Neural progenitor cell (in vitro differentiated cells): ENCODE measurements at places on chromosomes 3 and 15. TPM values are rescaled to one million over a fixed set of nuclear protein-coding genes. Genes with fewer than 3 reads are reported as not detected.

Gene RTP3
- total RNA-seq: not detected in 2 replicates

Gene CAPN7
- total RNA-seq: 32.7 and 57.7 TPM in 2 replicates

Gene ISL2
- total RNA-seq: not detected in 2 replicates

Gene GOLGA8S
- total RNA-seq: not detected in 2 replicates

DNA sequence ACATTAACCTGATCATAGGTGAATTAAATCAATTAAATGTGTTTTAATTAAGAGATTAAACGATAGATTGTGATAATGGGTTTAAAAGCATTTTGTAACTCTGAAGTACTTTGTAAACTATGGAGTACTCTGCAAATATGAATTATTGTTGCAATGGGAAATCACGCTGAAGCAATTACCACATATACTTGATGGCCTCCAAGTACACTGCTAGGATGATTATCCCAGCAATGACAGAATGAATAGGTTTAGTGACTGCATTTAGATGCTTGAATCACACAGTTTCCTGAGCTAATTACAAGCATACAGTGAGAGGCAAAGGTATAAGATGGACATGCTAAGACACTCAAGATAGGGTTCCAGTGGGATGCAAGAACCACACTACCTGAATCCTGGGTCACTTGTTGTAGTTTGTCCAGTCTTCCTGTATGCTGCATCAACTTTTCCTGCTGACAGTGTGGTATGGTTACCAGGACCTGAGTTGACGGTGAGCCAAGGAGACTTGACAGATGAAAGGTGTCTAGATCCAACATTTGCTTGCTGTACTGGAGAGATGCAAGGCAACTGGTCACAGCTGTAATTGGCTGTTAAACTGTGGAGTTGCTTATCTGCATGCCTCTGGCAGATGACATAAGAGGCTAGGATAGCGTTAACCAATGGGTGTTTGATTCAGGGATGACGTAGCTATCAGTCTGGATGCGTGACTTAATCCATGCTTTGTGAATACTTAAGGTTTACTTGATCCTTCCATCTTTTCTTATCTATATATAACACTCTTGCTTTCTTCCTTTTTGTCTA is 38.0 kb downstream of the RNF13 start:
- no peak overlapping the region for H3K27ac ChIP-seq
- no peak for DNase-seq
- no peak overlapping the region for H3K4me3 ChIP-seq
- H3K4me1 ChIP-seq: no peaks in the 10 kb centered on the region
- no peaks in the 10 kb centered on the region for H3K36me3 ChIP-seq
- no peaks in the 10 kb centered on the region for H3K27me3 ChIP-seq

DNA sequence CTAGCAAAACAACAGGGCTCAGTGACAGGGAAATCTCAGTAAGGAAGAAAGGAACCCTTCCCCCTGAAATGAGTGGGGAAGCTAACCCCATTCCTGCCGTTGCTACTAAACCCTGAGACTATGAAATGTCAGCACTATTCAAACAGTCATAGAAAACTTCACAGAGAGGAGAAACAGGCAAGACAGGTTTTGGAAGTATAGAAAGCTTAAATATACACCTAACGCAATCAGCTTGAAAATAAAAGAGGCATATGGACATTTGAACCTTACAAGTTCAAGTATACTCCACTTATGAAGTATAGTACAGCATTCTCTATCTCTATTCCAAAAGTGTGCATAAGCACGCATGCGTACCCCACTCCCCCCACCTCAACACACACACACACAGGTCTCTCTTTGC is 17.6 kb upstream of the FRMD4B start:
- no peak overlapping the region for H3K27ac ChIP-seq
- DNase-seq: no peak
- H3K4me1 ChIP-seq: no peaks in the 10 kb centered on the region
- H3K4me3 ChIP-seq: no peak overlapping the region
- H3K36me3 ChIP-seq: no peaks in the 10 kb centered on the region

- H3K4me1 ChIP-seq: no peaks in the 10 kb centered on the region
- no peaks in the 10 kb centered on the region for H3K36me3 ChIP-seq
- H3K27ac ChIP-seq: no peak overlapping the region
- no peak for DNase-seq
These were observed 3.5 kb upstream of the ROPN1B start for GRCh38 chr3:125965505-125965904.

- H3K27me3 ChIP-seq: no peaks in the 10 kb centered on the region
- no peaks in the 10 kb centered on the region for H3K36me3 ChIP-seq
- H3K4me1 ChIP-seq: no peaks in the 10 kb centered on the region
- H3K4me3 ChIP-seq: no peak overlapping the region
These were observed 368.0 kb downstream of the NAALADL2 start for GRCh38 chr3:175227126-175227525.

GRCh38 chr3:49724586-49724985 is 835 bp upstream of the GMPPB start:
- no peaks in the 10 kb centered on the region for H3K36me3 ChIP-seq
- H3K4me1 ChIP-seq: peaks cover 5% of the 10 kb centered on the region
- peak overlapping the region; percentile 80 for H3K4me3 ChIP-seq
- DNase-seq: peak; percentile 29
- H3K27ac ChIP-seq: peak overlapping the region; percentile 84

GRCh38 chr15:29302871-29303270 is 33.2 kb upstream of the NSMCE3 start:
- no peak for DNase-seq
- no peak overlapping the region for H3K4me3 ChIP-seq
- H3K36me3 ChIP-seq: no peaks in the 10 kb centered on the region
- H3K4me1 ChIP-seq: no peaks in the 10 kb centered on the region

DNA sequence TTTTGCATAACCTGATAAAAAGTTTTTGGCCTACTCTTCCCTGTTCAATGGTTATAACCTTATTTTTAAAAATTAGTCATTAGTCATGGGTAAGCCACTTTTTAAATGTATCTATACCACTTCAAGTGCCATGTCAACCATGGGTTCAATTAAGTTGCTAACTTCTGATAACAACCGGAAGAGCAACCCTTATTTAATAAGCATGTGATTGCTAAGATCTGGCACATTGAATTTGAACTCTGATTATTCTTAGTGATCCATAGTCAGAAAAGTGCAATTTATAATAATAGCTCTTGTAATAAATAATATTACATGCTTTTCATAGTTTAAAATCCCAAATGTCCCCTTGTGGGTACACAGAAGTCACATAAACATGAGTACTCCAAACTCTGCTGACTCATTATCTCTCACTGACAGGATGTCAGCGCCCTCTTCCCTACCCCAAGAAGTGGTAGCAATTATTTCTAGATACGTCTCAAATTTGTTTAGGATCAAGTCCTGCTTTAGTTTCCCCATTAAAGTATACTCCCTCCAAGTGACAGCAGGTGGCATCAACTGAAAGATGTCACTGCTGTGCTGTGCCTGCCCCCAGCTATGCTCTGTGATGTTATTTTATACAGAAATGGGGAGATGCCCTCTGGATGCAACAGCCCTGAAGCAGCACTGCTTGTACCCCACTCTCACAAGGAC is 18.6 kb downstream of the SAMD7 start:
- H3K4me3 ChIP-seq: no peak overlapping the region
- no peaks in the 10 kb centered on the region for H3K27me3 ChIP-seq
- no peaks in the 10 kb centered on the region for H3K36me3 ChIP-seq
- peaks cover 8% of the 10 kb centered on the region for H3K4me1 ChIP-seq
- H3K27ac ChIP-seq: no peak overlapping the region
- DNase-seq: no peak

GRCh38 chr15:58064980-58065444 is 499 bp downstream of the ALDH1A2 start:
- DNase-seq: peak; percentile 74
- no peaks in the 10 kb centered on the region for H3K36me3 ChIP-seq
- H3K27me3 ChIP-seq: peaks cover 81% of the 10 kb centered on the region
- peaks cover 32% of the 10 kb centered on the region for H3K4me1 ChIP-seq
- no peak overlapping the region for H3K27ac ChIP-seq

DNA sequence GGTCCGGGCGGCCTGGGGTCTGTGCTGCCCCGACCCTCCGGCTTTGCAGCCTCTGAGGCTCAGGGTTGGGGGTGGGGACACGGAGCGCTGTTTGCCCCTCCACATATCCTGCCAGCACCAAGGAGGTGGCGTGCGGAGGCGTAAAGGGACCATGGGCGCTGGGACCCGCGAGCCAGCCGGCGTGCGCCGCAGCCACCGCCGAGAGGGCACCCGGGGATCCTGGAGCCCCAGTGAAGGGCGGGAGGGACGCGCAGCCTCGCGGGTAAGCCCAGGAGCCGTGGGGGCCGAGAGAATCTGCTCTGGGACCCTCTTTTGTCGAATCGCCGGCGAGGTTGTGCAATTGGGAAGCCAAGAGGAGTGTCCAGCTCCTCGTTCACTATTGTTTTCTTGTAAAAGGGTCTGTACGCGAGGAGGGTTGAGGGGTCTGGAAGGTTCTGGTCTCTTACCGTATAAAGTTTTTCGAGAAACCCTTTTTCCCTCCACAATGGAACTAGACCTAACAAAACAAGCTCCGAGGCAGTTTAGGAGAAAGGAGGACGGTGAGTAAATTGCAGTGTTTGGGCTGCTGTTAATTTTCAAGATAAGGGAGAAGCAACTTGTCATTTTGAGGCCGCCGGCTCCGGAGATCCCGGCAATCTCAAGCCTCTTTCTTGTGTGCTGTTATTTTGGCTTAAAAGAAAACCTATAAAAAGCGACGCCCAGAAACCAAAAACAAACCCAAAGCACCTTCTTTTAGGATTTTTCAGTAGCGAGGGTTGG is 29.9 kb upstream of the ST3GAL6 start:
- H3K4me1 ChIP-seq: peaks cover 11% of the 10 kb centered on the region
- H3K36me3 ChIP-seq: no peaks in the 10 kb centered on the region
- H3K4me3 ChIP-seq: peak overlapping the region; percentile 69

DNA sequence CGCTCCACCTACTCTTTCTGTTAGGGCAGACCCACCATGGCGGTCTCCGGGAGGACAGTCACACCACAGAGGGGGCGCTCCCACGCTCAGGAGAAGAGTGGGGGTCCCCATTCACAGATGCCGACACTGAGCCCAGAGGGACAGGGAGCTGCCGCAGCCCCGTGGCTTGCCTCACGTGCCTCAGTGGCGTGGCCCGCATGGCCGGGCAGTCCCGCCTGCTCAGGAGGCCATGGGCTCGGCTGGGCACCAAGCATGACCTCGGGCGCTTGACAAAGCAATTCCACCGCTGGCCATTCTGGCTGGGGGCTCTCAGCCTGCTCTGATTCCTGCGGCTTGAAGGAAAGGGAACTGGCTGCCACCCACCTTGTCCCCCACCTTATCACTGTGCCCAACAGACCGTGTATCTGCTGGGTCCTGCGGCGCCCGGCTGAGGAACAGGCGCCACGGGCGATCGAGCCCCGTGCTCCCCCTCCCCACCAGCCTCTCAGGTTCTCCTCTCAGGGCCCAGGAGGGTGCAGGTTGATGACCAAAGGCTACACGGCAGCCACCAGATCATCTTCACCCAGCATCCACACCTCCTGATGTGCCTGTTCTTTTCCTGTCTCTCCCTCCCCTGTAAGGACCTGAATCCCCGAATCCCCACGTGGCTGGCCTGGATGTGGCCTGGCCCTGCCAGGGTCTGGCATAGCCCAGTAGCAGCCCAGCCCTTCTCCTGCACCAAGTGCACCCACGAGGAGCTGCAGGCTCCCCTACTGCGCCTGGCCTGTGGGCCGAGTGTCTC is 20.7 kb downstream of the CYFIP1 start:
- H3K4me1 ChIP-seq: peaks cover under 1% of the 10 kb centered on the region
- no peak for DNase-seq
- peaks cover 7% of the 10 kb centered on the region for H3K27me3 ChIP-seq

- no peaks in the 10 kb centered on the region for H3K36me3 ChIP-seq
- no peak overlapping the region for H3K4me3 ChIP-seq
- H3K27ac ChIP-seq: no peak overlapping the region
- no peaks in the 10 kb centered on the region for H3K4me1 ChIP-seq
These were observed 81.2 kb downstream of the LIPC start for GRCh38 chr15:58513008-58513407.

DNA sequence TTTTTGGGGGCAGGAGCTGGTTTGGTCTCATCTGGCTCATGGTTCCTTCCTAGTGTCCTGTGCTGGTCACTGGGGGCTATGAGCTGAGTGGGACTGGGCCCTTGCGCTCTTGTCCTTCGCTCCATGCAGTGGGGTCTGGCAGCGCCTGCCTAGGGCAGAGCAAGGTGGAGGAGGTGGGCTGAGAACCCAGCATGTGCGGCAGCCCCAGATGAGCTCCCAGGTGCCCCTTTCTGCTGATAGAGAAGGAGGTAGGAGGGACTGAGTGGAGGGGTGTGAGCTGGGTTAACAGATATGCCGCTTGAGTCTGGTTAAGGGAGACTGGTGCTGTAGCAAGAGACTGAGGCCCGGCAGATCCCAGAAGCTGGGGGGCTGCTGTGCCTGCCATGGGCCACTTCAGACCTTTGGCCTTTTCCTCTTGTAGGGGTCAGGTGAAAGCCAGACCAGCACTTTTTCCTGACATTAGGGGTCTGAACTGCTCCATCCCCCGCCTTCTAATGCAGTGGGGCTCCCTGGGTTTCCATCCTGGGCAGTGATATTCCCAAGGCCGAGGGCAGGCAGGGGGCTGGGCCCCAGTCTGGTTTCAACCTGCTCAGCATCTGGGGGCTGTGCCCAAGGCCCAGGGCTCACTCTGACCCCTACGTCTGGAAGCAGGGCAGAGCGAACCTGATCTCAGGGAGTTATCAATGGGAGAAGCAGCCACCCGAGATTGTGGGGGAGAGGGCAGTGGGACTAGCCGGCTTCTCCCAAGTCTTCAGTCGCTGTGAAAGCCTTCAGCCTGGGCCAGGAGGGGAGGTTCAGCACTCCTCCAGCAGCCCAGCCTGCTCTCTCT is 62.9 kb upstream of the PRR23C start:
- no peak overlapping the region for H3K4me3 ChIP-seq
- no peaks in the 10 kb centered on the region for H3K36me3 ChIP-seq
- no peak overlapping the region for H3K27ac ChIP-seq
- DNase-seq: no peak
- H3K4me1 ChIP-seq: no peaks in the 10 kb centered on the region
- H3K27me3 ChIP-seq: peaks cover 13% of the 10 kb centered on the region

GRCh38 chr3:34957677-34958076 is 681.6 kb upstream of the ARPP21 start:
- DNase-seq: no peak
- H3K4me1 ChIP-seq: peaks cover 10% of the 10 kb centered on the region
- no peaks in the 10 kb centered on the region for H3K27me3 ChIP-seq
- no peaks in the 10 kb centered on the region for H3K36me3 ChIP-seq

DNA sequence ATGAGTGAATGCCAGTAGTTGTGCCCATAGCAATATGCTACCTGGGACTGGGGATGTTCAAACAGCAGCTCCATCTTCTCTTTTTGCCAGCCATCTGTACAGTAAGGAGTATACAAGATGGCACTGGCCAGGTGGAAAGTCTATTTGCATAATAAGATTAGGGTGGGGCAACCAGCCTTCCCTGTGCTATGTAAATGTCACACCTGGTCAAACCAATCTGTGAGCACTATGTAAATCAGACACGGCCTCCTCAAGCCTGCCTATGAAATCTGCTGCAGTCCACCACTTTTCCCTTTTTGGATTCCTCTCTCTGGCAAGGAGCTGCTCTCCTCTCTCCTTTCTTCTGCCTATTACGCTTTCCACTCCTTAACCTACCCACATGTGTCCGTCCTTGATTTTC is 53.0 kb downstream of the C3orf80 start:
- no peak overlapping the region for H3K27ac ChIP-seq
- no peak overlapping the region for H3K4me3 ChIP-seq
- H3K27me3 ChIP-seq: no peaks in the 10 kb centered on the region
- H3K36me3 ChIP-seq: no peaks in the 10 kb centered on the region
- H3K4me1 ChIP-seq: no peaks in the 10 kb centered on the region
- no peak for DNase-seq

GRCh38 chr3:149969110-149969939 is 1.4 kb downstream of the PFN2 start:
- peak; percentile 86 for DNase-seq
- peak overlapping the region; percentile 95 for H3K27ac ChIP-seq
- peak overlapping the region; percentile 93 for H3K4me3 ChIP-seq
- H3K27me3 ChIP-seq: no peaks in the 10 kb centered on the region

GRCh38 chr15:25022233-25022632 is 67.4 kb downstream of the SNRPN start:
- no peak for DNase-seq
- peaks cover 29% of the 10 kb centered on the region for H3K36me3 ChIP-seq
- H3K27ac ChIP-seq: no peak overlapping the region
